ENCODE measurements at places on chromosomes 6 and 20. TPM values are rescaled to one million over a fixed set of nuclear protein-coding genes. Genes with fewer than 3 reads are reported as not detected.

RSPO3 gene
- total RNA-seq: 0.77 TPM

ZNF165 gene
- total RNA-seq: 0.52 TPM

SGK2 gene
- total RNA-seq: not detected

SYS1 gene
- 15.8 TPM for total RNA-seq

SLC26A8 gene
- not detected for total RNA-seq

ARMH2 gene
- total RNA-seq: not detected

KHDC1L gene
- not detected for total RNA-seq

NEDD9 gene
- total RNA-seq: 0.17 TPM

BPIFB1 gene
- total RNA-seq: not detected

CNBD2 gene
- 1.7 TPM for total RNA-seq

BICRAL gene
- 3.3 TPM for total RNA-seq

PGC gene
- total RNA-seq: not detected

ORC3 gene
- 16.9 TPM for total RNA-seq

HEY2 gene
- not detected for total RNA-seq

FAM209B gene
- total RNA-seq: not detected

PRPH2 gene
- 5.2 TPM for total RNA-seq

GSTA3 gene
- total RNA-seq: 0.17 TPM

MBOAT1 gene
- total RNA-seq: 2.4 TPM

ADGRF4 gene
- total RNA-seq: not detected

LGSN gene
- not detected for total RNA-seq

CPXM1 gene
- total RNA-seq: 1.0 TPM

OR12D3 gene
- total RNA-seq: not detected

IL17F gene
- total RNA-seq: not detected

OXT gene
- total RNA-seq: not detected

TPX2 gene
- total RNA-seq: 7.6 TPM

CBLN4 gene
- not detected for total RNA-seq

SLC13A3 gene
- total RNA-seq: 2.2 TPM

PSORS1C2 gene
- total RNA-seq: not detected

ZC2HC1B gene
- total RNA-seq: not detected

SGK1 gene
- 40.4 TPM for total RNA-seq

STK38 gene
- 11.6 TPM for total RNA-seq

HLA-DOA gene
- under 0.01 TPM for total RNA-seq

MEP1A gene
- not detected for total RNA-seq

RIN2 gene
- total RNA-seq: 49.5 TPM

DNAH8 gene
- under 0.01 TPM for total RNA-seq

EEF1A2 gene
- 0.79 TPM for total RNA-seq

TAAR2 gene
- not detected for total RNA-seq

GJA10 gene
- total RNA-seq: not detected

IL17A gene
- not detected for total RNA-seq

ULBP3 gene
- 9.5 TPM for total RNA-seq

BPIFB4 gene
- total RNA-seq: not detected

NTSR1 gene
- total RNA-seq: under 0.01 TPM

ATP9A gene
- total RNA-seq: 64.9 TPM

MATN4 gene
- not detected for total RNA-seq

MYT1 gene
- not detected for total RNA-seq

OPRM1 gene
- under 0.01 TPM for total RNA-seq

CD40 gene
- 0.95 TPM for total RNA-seq

C6orf58 gene
- not detected for total RNA-seq

MACROD2 gene
- total RNA-seq: 0.63 TPM

GPR63 gene
- total RNA-seq: 0.16 TPM

WRNIP1 gene
- 31.6 TPM for total RNA-seq

C20orf141 gene
- total RNA-seq: not detected

RNF39 gene
- total RNA-seq: under 0.01 TPM

ELOVL4 gene
- total RNA-seq: 7.3 TPM

GSTA2 gene
- not detected for total RNA-seq

ANKRD66 gene
- not detected for total RNA-seq

KIF6 gene
- total RNA-seq: 0.16 TPM

RSPH4A gene
- total RNA-seq: under 0.01 TPM

CDH26 gene
- 0.34 TPM for total RNA-seq

KCNK16 gene
- not detected for total RNA-seq
